ENCODE measurements at places on chromosomes 13 and 19. TPM values are rescaled to one million over a fixed set of nuclear protein-coding genes. Genes with fewer than 3 reads are reported as not detected.

The DENND1C gene
- under 0.01 TPM for total RNA-seq

The APOC4 gene
- total RNA-seq, result not detected

The GPR18 gene
- total RNA-seq, result not detected

The DCT gene
- 0.20 TPM for total RNA-seq

The SLC27A1 gene
- total RNA-seq, result 44.5 TPM

The SPACA4 gene
- not detected for total RNA-seq

The KLK12 gene
- total RNA-seq, result not detected

The SIGLEC11 gene
- total RNA-seq, result not detected

The C19orf67 gene
- total RNA-seq, result not detected

The OR7A17 gene
- not detected for total RNA-seq

The CBY2 gene
- total RNA-seq, result not detected

The SIAH3 gene
- total RNA-seq, result not detected

The URAD gene
- total RNA-seq, result not detected

The COL5A3 gene
- total RNA-seq, result 138 TPM

The PEAK3 gene
- total RNA-seq, result not detected

The PGLYRP2 gene
- not detected for total RNA-seq

The CD22 gene
- total RNA-seq, result 0.40 TPM

The DACT3 gene
- 6.8 TPM for total RNA-seq

The LMTK3 gene
- 0.33 TPM for total RNA-seq

The PNMA8A gene
- total RNA-seq, result 3.2 TPM

The ERICH4 gene
- total RNA-seq, result not detected

The ZNF541 gene
- total RNA-seq, result 0.07 TPM

The MATK gene
- total RNA-seq, result not detected

The PRSS57 gene
- total RNA-seq, result not detected

The LPAR2 gene
- 1.7 TPM for total RNA-seq

The FGF22 gene
- not detected for total RNA-seq

The CACNA1A gene
- 30.2 TPM for total RNA-seq

The KCNC3 gene
- 0.53 TPM for total RNA-seq

The FUT3 gene
- total RNA-seq, result not detected

The TEX26 gene
- total RNA-seq, result not detected

The RASAL3 gene
- total RNA-seq, result 0.07 TPM

The ZSCAN5C gene
- total RNA-seq, result not detected

The TOMM40 gene
- 45.9 TPM for total RNA-seq

The LACC1 gene
- total RNA-seq, result 53.2 TPM

The PSMD8 gene
- 262 TPM for total RNA-seq

The PCDH17 gene
- 0.26 TPM for total RNA-seq

The CD209 gene
- total RNA-seq, result not detected

The IGFL2 gene
- total RNA-seq, result 0.13 TPM

The KLK14 gene
- total RNA-seq, result not detected

The ZNF285 gene
- 3.8 TPM for total RNA-seq

The TCF3 gene
- 117 TPM for total RNA-seq

The ANGPTL8 gene
- total RNA-seq, result not detected
